Amniotic epithelial cell (primary cell): ENCODE measurements at places on chromosomes 1 and 21.

DNA sequence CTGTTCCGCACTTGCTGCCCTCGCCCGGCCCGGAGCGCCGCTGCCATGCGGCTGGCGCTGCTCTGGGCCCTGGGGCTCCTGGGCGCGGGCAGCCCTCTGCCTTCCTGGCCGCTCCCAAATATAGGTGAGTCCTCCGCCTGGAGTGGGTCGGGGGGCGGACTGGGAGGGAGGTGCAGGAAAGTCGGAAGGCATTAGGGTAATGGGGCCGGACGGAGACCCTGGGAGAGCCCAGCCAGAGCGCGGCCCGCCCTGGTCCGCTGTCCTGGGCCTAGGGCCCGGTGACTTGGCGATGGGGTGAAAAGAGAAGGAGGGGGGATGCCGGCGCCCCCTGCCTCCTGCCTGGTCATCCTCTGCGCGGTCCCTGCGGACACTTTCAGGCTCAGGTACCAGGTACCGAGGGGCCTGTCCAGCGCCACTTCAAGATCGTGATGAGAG is 243 bp downstream of the ADAM15 start:
- DNase-seq = no peak

- DNase-seq = no peak
These were observed 328.8 kb downstream of the PLA2G4A start for GRCh38 chr1:187157552-187157951.

DNA sequence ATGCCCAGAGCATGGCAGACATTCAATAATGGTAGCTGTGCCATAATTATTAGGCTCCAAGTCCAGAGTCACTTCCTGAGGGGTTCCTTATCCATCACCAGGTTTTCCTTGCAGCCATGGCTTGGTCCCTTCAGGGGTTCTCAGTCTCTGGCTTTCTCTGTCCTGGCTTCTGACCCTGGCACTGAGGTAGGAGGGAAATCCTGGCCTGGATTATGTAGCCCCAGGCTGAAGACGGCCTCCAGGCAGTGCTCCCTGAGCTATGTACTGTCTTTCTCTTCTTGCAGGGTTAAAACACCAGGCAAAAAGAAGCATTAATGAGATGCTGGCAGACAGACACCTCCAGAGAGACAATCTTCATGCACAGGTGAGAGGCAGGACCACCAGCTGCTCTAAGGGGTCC is 9.5 kb upstream of the PADI3 start:
- peak; percentile 96 for DNase-seq

- DNase-seq = no peak
These were observed at the start of gene OR10T2 for GRCh38 chr1:158398818-158399514. Gene OR10T2, minus strand, starts transcription at chr1:158399466. Its CDS starts 0 bp downstream, at chr1:158399466.

GRCh38 chr1:145927063-145927886 is at the start of gene RBM8A:
Gene RBM8A, minus strand, starts transcription at chr1:145927484. Its CDS starts 58 bp downstream, at chr1:145927426.
- peak; percentile 99 for DNase-seq

GRCh38 chr1:21308847-21309652 is 18.8 kb upstream of the ECE1 start:
- DNase-seq = peak; percentile 77

DNA sequence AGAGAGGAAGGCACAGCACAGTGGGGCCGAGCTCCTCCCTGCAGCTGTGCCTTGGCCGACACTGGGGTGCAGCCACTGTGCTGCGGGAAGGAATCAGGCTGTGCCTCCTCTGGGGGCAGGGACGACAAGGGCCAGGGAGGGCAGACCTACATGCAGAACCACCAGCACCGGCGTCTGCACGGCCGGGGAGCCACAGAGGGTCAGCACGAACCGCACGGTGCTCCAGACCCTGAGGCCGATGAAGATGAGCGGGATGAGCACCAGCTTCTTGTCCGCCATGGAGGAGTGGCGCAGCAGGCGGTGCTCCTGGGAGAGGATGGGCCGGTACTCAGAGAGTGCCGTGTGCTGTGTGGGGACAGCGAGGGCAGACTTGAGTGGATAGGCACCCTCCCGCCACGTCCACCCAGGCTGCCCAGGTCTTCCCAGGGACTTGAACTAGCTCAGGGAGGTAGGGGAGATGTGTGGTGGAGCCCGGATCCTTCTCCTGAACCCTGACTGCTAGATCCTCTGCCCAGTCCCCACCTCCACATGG is 23.5 kb downstream of the GPR157 start:
- no peak for DNase-seq

DNA sequence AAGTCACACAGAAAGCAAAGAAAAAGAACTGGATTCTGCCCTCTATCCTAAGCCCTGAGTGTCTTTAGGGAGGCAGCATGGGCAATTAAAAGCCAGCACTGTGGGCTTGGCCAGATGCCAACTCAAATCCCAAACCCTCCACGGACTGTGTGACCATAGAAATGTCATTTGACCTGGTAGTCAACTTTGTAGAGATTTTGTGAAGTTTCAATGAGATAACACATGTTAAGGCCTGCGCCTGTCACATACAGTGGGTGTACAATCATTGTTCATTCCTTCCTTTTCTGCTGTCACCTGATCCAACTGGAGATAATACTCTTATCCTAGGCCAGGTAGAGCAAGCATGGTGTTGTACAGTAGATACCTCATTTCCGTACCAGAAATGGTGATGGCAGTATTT is 54.2 kb downstream of the TMEM53 start:
- no peak for DNase-seq

- DNase-seq = no peak
These were observed 16.0 kb downstream of the PFKFB2 start for GRCh38 chr1:207069061-207069460.

DNA sequence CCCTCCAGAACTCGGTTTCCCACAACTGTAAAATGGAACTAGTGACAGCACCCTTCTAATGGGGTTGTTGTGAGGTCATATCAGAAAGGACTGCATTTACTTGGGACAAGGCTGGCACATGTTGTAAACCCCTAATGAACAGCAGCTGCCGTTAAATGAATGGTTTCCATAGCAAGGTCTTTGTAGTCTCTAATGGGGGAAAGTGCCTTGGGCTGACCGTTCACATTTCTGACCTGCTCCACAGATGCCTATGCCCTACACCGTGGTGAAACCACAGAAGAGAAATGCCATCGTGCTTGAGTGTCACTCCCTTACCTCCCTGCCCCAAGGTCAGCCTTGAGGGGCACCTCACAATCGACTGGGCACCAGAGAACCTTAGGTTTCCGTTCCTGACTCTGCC is 143.1 kb downstream of the ZSCAN20 start:
- DNase-seq = no peak

- DNase-seq = no peak
These were observed 749.1 kb downstream of the ADGRL2 start for GRCh38 chr1:82549841-82550240.

GRCh38 chr21:31195334-31196015 is 148.6 kb downstream of the TIAM1 start:
- no peak for DNase-seq

DNA sequence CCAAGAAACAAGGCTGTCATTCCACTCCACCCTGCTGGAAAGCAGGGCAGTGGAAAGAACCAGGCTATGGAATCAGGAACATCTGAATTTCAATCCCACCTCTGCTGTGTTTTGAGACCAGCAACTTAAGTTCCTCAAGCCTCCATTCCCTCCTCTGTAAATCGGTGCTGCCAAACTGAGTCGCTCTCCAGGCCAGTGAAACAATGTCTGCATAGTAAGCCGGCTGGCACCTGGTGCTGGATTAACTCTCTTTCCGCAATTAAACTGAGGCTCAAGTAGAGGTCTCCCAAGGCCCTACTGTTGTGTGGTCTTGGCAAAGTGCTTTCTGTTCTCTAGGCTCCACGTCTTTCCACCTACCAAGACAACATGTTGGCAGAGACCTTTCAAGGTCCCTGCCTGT is 65.3 kb downstream of the SSBP3 start:
- DNase-seq = no peak

DNA sequence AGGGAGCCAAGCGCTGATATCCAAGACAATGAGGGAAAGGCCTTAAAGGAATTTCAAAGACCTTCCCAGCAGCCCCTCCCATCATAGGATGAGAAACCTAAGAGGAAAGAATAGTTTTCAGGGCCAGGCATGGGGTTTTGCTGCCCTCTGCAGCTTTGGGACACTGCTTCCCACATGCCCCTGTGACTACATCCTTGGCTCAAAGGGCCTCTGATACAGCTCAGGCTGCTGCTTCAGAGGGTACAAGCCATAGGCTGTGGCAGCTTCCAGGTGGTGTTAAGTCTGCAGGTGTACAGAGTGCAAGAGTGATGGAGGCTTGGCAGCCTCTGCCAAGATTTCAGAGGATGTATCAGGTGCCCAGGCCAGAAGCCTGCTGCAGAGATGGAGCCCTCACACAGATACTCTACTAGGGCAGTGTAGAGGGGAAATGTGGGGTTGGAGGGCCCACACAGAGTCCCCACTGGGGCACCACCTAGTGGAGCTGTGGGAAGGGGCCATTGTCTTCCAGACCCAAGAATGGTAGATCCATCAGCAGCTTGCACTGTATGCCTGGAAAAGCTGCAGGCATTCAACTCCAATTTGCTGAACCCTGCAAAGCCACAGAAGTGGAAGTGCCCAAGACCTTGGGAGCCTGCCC is 125.8 kb downstream of the SLC45A1 start:
- no peak for DNase-seq

DNA sequence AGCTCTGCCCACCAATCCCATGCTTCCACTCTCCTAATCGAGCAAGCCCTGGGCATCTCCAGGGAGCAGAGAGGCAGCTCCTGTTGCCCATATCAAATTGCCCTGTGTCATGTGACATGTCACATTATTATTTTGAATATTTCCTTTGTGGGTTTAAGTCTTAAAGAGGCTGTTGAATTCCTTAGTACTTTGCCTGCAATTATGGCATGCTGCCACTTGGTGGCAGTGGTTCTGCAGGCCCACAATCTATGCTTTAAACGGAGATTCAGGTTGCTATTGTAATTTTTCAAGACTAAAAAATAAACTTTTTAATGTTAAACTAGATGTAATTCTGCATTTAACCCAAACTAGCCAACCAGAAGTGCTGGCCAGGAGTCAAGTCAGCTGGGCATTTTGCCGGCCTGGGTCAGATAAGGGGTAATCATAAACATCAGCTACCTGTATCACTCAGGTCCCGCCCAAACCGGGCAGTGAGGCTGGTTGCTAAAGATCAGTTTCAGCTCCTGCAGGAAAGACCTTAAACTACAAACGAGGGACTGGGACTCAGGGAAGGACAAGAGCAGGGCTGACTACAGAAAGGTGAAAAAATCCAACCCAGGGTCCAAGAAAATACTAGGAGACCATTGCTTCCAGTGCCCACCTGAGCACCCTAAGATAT is 37.3 kb upstream of the ARHGEF16 start:
- no peak for DNase-seq

GRCh38 chr1:38872401-38873026 is 634 bp downstream of the MYCBP start:
- peak; percentile 11 for DNase-seq

- no peak for DNase-seq
These were observed 242.3 kb downstream of the SDCCAG8 start for GRCh38 chr1:243497939-243498681.

GRCh38 chr1:206479183-206480125 is 9.2 kb downstream of the IKBKE start:
- peak; percentile 72 for DNase-seq

- DNase-seq = peak; percentile 29
These were observed 734 bp downstream of the MED18 start for GRCh38 chr1:28329395-28330153.

- peak; percentile 56 for DNase-seq
These were observed 18.5 kb downstream of the CAMK1G start for GRCh38 chr1:209601809-209602657.

DNA sequence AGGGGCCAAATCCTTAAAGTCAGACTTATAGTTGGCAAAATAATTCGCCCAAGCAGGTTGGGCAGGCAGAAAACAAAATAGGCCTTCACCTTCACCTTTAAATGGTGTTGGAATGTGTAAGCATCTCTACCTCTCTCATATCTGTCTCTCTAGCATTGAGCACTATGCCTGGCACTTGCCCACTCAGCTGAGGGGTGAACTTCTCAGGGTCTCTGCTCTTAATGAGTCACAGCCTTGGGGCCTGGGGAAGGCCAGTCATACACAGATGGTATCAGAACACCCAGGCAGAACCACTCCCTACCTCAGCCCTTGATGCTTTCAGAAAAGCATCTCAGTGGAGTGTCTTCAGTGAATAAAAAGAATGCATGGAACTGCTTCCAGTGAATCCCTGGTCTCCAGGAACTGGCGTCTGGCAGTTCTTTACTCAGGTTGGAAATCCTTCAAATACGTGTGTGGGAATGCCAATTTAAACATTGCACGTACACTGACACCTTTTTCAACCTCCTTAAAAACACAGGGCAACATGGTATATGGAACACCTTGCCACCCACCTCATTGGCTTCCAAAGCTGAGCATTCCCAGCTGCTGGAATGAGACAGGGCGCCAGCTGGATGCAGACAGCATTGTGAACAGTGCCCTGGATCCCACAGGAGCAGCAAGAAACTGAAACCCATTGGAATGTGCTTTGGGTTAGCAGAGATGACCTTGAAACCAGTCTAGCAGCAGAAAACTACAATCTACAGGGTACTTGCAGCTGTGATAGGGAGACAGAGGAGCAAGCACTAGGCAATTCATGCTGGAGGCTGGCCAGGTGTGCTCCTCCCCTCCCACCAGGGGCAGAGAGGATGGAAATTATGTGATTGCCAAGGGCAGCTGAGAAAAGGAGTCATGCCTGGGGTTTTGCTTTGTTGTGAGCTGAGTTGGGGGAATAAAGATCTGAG is 30.0 kb downstream of the ZNF697 start:
- peak; percentile 62 for DNase-seq

DNA sequence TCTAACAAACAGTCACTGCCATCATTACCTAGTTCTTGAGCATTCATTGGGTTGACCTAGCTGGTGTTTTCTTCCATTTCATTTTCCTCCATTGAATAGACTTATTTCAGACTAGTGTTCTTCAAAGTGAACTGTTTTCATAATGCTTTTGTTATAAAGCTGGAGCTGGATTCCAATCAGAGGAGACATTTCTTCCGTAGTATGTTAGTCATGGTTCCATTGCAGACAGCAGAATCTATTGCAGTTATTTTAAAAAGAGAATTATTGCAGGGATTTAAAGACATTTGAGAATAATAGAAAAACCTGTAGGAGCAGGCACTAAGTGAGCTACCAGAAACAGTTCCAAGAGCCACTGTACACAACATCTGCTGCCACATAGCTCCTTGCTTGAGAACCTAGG is 50.0 kb downstream of the HHAT start:
- DNase-seq = no peak

GRCh38 chr1:226492426-226493137 is 56.0 kb upstream of the STUM start:
- no peak for DNase-seq

DNA sequence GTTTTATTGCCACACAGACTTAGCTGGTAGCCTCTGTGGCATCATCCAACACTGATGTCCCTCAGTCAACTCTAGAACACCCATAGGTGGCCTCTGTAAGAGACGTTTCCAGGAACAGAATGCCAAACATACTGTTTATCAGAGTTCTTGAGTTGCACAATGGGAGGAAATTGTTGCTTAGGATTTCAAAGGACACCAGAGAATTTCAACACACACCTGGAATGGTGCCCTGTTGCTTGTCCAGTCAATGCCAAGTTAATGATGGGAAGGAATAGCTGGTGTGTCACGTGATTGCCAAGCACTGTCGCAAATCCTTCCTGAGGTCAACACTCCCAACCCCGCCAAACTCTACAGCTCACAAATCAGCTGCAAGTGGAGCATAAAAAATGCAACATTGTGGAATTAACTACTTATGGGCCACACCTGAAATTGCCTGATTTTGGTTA is 28.6 kb upstream of the DUSP23 start:
- peak; percentile 98 for DNase-seq
